ENCODE measurements at places on chromosomes 1 and 21. TPM values are rescaled to one million over a fixed set of nuclear protein-coding genes. Genes with fewer than 3 reads are reported as not detected.

CEP350 gene
- total RNA-seq, result 76.0 TPM

PM20D1 gene
- total RNA-seq, result 0.42 TPM

SLC30A1 gene
- 30.9 TPM for total RNA-seq

PGM1 gene
- 12.8 TPM for total RNA-seq

All from mononuclear cell (primary cell).